Activated T-cell treated with anti-CD3 and anti-CD28 coated beads for 48 hours (primary cell): ENCODE measurements at places on chromosomes 16 and 17.

GRCh38 chr17:29212681-29213121 is 32.5 kb upstream of the MYO18A start:
- no peak for DNase-seq

DNA sequence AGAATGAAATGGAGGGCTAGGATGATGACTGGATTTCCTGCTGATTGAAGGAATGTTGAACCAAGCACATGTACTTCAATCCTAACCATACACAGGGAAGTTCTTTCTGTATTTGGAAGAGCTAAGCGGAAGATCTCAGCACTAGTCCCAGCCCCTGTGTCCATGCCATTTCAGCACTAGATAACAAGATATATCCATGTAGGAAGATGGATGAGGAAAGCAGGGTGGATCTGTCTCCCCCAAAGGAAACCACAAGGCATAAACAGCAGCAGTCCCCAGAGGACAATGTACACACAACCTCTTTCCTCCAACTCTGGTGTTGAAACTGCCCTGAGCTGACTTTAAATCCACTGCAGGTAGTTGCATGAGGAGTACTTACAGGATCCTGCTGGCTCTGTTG is 75.1 kb downstream of the GRIN2A start:
- no peak for DNase-seq

DNA sequence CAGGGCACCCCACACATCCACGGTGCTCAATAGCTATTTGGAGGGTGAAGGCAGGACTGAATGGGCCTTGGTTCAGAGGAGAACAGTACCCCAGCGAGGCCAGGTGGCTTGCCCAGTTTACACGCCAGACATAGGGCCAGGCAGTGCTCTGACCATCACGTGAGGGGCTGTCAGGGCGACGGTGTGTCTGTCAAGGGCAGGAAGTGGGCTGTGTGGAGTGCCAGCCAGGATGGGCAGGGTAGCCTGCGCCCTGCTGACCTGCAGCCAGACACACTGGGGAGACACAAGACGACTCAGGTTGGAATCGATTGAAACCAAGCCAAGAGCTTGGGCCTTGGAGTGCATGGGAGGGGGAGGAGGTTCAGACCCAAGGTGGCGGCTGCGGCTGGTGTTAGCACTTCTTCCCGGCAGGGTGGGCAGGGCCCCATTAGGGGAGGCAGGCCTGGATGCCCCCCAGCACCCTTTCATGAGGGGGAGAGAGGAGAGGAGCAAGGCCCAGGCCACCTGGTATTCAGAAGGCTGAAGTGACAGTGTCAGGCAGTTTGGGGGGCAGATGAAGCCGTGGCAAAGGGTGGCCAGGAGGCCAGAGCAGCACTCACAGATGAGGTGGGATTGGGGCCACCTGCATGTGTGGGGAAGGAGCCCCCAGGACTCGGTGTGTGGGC is 68.2 kb downstream of the SREBF1 start:
- DNase-seq: no peak

- no peak for DNase-seq
Measured at GRCh38 chr17:73840829-73841228, 196.6 kb upstream of the SDK2 start.

GRCh38 chr17:16464303-16465051 is 27.5 kb downstream of the LRRC75A start:
- no peak for DNase-seq

- no peak for DNase-seq
Measured at GRCh38 chr16:71344315-71344905, 14.1 kb upstream of the CALB2 start.

- peak; percentile 24 for DNase-seq
Measured at GRCh38 chr17:14427900-14428647, 127.2 kb downstream of the HS3ST3B1 start.

DNA sequence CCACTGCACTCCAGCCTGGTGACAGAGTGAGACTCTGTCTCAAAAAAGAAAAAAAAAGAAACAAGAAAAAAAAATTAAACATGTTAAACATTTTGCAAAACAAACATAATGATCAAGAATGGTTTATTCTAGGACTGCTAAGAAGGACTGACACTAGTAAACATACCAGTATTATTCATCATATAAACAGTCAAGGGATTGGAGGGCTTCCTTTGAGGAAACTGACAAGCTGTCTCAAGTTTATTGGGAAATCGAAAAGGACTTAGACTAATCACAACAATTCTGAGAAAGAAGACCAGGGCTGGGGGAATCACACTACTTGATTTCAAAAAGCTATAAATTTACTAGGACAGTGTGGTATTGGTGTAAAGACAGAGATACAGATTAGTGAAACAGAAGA is 75.5 kb downstream of the MYH10 start:
- DNase-seq: no peak

- no peak for DNase-seq
Measured at GRCh38 chr17:58302171-58302918, 21.6 kb upstream of the MPO start.

- DNase-seq: no peak
Measured at GRCh38 chr16:77834635-77835540, 46.5 kb downstream of the VAT1L start.

- DNase-seq: no peak
Measured at GRCh38 chr16:64295466-64295865, 826.4 kb downstream of the CDH11 start.

DNA sequence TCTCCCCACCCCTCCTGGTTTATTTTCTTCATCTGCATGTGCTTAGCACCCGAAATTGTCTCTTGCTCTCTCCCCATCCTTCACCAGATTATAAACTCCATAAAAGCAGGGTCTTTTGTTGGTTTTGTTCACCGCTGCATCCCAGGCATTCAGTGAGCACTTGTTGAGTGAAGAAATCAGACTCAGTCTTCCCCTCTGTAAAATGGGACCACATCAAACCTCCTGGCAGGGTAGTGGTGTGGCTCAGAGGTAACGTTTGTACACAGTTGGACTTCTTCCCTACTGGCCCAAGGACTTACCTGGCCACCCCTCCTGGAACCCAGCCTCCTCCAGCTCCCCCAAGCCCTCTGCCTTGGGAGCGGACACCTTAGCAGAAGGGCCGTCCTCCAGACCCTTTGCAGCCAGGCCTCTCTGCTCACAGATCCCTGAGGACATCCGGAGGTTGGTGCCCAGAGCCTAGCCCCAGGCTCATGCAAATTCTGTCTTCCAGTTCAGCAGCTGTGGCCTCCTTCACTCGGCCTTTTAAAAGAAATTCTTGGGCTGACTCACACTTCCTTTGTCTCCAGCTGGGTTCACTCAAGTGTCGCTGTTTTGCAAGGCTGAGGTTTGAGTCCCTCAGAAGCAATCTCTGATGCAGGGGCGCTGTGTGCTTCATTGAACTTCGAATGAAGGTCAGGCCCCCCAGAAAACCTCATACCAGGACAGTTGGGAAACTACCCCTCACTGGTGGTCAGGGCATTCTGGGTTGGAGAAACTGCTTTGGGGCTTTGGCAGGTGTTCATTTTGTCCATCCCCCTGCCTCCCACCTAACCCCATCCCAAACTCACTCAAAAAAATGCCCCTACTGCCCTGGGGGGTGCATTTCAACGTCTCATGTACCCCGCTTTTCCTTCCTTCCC is 16.8 kb upstream of the RMI2 start:
- DNase-seq: peak; percentile 29

GRCh38 chr17:58507123-58507634 is 7.3 kb downstream of the MTMR4 start:
- no peak for DNase-seq

DNA sequence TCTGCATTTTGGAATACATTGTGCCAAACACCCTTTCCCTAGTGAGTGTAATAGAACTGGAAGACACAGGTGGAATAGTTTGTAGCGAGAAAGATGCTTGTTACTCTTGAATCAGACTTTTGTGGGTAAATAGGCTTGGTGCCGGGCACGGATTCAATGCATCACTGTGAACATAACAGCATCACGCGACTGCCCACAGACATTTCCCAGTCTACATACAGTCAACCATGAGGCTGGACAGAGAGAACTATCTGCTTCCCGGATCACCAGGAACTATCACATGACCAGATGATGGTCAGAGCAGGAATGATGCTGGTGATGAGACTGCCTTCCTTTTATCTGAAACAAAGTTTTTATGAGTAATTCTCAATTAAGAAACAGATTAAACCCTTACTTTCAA is 397 bp upstream of the KRTAP9-2 start:
- DNase-seq: no peak

DNA sequence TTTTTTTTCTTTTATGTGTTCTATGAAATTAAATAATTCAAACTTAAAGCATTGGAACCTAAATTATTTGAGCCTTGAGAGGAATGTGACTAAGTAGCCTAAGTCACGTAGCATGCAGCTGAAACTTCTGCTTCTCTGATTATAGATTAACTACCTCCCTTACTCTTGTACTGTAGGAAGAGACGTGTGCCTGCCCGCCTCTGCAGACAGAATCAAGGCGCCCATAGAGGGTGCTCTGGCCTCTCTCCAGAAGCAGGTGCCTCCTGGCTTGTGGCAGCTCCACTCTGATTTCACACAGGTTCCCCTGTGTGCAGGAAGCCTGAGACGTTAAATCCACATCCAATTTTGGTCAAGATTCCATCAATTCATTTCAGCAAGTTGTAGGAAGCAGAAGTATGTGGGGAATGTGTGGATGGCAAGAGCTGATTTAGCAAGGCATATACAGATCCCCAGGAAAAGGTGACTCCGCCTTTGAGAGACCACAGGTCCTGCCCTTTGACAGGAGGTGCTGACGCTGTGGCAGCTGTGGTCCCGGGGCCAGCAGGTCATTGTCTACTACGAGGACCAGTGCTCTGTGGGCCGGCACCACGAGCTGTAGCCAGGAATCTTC is 1418.8 kb downstream of the CDH11 start:
- no peak for DNase-seq

DNA sequence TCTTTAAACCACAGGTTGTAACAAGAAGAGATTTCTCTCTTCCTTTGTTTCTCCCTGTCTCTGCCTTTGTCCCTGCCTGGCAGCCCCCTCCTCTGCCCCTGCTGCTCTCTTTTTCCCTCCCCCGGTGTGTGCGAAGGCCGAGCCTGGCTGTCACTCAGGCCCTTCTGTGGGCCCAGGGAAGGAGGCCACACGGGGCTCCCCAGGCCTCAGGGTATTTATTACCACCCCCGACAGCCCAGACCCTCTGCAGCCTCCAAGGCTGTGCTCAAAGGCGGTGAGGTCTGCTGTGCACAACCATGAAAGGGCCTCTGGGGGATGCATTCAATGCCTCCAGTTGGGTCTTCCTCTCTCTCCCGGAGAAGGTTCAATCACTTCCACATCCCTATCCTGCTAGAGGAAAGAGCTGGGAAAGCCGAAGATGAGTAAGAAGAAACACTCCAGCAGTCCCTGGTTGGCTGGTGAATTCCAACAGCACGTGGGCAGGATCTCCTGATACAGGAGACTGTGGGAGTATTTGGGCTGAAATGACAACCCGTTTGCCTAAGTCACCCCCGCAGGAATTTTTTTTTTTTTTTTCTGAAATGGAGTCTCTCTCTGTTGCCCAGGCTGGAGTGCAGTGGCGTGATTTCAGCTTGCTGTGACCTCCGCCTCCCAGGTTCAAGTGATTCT is 34.2 kb downstream of the ZNF423 start:
- no peak for DNase-seq

GRCh38 chr16:84084570-84085270 is 32.0 kb downstream of the MBTPS1 start:
- DNase-seq: peak; percentile 40

GRCh38 chr16:1159973-1160772 is 7.3 kb downstream of the CACNA1H start:
- no peak for DNase-seq

GRCh38 chr16:72517154-72517553 is 345.2 kb upstream of the PMFBP1 start:
- no peak for DNase-seq

DNA sequence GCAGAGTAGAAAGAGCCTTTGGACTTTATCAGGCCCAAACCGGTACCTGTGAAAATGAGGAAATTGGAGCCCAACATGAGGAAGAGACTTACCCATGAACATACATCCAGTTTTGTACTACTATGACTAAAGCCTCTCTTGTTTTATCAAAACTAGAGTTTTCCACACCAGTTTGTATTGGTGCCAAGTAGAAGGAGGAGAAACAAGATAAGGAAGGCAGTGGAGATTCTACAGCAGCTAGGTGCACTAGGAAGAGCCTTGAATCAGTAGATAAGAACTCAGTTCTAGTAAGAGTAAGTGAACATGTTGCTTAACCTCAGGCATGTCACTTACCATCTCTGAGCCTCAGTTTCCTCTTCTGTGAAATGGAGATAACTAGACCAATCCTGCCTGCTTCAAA is 13.7 kb upstream of the TMEM132E start:
- no peak for DNase-seq

DNA sequence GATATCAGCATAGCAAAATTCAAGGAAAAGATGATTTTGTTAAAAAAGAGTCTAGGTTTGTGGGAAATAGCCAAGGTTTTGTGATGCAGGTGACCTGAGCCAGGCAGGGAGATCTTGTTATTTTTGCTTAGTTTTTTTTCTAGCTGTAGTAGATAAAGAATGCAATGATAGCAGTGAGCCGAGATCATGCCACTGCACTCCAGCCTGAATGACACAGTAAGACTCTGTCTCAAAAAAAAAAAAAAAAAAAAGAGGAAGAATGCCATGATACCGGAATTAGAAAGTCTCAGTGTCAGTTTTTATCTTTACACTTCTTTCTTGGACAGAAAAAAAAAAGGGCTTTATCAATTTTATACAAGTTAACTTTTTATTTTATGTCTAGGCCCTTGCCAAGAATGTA is 27.5 kb downstream of the TMEM238L start:
- no peak for DNase-seq

GRCh38 chr17:66304304-66305174 is 2.1 kb downstream of the PRKCA start:
- no peak for DNase-seq

GRCh38 chr17:1707107-1707506 is 3.1 kb downstream of the TLCD2 start:
- DNase-seq: no peak

DNA sequence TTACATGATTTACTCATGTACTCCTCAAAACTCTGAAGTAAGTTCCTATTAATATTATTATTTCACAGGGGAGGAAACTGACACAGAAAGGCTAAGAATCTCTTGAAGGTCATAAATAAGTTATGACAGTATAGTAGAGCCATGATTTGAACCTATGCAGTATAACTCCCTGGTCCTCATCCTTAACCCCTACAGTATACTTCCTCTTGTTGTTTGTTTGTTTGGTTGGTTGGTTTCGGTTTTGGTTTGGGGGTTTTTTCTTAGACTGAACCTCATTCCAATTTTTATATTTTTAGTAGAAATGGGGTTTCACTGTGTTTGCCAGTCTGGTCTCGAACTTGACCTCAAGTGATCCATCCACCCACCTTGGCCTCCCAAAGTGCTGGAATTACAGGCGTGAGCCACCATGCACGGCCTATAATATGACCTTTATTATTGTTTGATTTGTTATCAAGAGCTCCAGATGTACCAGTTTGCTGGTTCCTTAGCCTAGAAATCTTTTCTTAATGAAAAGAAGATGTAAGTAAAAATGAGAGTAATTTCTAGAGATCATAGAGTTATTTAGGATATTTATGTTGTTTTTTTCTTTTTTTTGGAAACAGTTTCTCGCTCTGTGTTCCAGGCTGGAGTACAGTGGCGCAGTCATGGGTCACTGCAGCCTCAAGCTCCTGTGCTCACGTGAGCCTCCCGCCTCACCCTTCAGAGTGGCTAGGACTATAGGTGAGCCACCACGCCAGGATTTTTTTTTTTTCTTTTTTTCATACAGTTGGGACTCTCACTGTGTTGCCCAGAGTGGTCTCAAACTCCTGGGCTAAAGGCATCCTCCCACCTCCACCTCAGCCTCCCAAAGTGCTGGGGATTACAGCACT is 4.8 kb downstream of the PRR11 start:
- DNase-seq: no peak
